ENCODE measurements at places on chromosomes 3 and 15. TPM values are rescaled to one million over a fixed set of nuclear protein-coding genes. Genes with fewer than 3 reads are reported as not detected.

DNA sequence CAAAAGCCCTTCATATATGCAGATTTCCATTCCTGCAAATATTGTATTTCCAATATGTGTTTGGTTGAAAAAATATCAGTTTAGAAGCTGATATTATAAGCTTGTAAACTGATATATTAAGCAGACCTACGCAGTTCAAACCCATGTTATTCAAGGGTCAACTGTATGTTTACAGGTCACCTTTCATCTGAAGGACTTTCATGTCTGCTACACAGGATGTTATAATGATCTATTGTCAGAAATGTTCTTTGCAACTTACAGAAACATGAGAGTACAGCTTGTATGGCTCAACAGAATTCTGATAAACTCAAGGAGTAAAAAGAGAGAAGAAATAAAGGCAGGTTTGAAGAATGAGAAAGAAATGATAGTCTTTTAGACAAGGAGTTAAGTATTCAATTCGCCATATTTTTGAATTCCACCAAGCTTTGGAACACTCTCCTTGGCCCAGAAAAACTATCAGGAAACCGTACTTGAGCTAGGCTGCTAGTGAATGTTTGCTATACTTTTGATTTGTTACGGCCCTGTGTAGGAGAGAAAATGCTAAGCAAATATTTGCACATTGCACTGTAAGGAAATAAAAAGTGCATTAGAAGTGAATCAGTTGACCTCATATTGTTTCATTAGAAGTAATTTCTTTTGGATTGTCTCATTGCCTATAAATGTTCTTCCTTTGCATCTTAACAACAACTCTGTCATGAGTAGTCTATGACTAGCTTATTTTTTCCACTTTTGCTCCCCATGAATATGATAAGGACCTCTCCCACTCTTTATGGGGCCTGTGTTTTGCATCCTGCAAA is 81.2 kb downstream of the NEK11 start:
- DNase-seq: no peak

DNA sequence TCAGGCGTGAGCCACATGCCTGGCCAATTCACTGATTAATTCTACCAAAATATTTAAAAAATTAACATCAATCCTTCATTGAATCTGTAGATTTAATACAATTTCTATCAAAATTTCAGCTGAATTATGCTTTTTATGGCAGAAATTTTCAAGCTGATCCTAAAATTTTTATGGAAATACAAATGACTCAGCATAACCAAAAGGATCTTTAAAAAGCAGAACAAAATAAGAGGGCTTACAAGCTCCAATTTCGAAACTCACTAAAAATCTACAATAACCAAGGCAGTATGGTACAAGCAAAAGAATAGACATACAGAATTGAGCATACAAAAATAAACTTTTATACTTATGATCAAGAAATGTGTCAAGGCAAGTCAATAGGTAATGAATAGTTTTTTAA is 180.4 kb upstream of the CTNNB1 start:
- no peak for DNase-seq

DNA sequence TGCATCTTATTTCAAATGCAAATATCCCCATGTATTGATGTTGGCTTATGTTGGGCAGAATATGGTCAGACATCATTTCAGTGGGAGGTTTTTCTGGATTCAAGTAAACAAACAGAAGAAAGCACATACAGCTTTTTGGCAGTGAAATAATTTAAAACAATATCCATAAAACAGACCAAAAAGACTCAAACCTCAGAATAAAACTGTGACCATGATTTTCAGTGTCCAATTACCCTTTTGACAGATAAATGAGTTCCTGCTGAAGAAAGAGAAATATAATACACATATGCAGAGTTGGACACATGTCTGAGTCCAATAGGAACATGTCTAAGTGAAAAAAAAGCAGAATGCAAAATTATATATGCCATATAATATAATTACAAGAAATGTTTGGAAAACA is 39.1 kb downstream of the PXK start:
- DNase-seq: no peak

DNA sequence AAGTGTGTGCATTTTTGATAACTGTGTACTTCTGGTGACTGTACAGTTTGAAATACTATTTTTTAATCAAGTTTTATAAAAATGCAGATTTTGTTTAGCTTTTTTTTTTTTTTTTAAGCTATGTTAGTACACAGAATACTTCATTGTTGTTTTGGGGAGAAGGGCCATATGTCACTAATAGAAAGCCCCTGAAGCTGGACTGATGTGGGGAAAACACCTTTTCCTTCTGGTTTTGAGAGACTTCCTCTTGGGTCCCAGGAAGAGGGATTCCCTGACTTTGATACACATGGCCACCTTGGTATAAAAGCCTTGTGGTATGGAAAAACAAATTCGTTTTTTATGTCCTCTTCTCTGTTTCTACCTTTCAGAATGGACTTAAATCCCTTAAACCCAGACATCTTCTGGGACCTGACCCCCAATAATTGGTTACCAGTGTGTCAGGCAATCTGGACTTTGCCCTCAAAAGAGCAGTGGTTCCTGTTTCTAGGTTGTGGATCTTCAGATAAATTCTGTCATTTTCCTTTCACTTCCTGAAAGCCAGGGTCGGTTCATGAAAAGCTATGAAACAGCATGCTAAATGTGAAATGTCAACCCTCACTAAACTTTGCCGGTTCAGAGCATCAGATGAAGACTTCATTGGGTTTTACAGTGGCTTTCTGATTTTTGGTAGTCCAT is 31.1 kb upstream of the BLOC1S6 start:
- DNase-seq: no peak

GRCh38 chr3:115715241-115715745 is 92.0 kb downstream of the GAP43 start:
- DNase-seq: no peak

DNA sequence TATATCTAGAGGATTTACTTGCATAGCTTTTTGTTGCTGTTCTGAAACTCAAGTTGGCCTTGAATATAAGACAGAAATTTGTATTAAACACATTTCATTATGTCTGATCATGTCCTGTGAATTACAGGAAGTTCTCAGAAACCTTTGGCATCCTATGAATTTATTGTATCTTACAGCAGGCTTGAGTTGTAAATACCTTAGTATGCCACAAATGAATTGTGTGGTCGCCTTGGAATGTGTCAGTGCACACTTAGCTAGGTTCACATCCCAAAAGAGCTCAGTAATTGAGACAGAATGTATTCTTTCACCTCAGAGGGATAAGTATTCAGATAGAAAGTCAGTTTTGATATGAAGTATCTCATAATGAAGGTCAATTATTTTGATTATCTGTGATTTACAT is 83.4 kb downstream of the NEK11 start:
- DNase-seq: peak; percentile 73

GRCh38 chr3:57918123-57918837 is 89.9 kb upstream of the FLNB start:
- DNase-seq: no peak

DNA sequence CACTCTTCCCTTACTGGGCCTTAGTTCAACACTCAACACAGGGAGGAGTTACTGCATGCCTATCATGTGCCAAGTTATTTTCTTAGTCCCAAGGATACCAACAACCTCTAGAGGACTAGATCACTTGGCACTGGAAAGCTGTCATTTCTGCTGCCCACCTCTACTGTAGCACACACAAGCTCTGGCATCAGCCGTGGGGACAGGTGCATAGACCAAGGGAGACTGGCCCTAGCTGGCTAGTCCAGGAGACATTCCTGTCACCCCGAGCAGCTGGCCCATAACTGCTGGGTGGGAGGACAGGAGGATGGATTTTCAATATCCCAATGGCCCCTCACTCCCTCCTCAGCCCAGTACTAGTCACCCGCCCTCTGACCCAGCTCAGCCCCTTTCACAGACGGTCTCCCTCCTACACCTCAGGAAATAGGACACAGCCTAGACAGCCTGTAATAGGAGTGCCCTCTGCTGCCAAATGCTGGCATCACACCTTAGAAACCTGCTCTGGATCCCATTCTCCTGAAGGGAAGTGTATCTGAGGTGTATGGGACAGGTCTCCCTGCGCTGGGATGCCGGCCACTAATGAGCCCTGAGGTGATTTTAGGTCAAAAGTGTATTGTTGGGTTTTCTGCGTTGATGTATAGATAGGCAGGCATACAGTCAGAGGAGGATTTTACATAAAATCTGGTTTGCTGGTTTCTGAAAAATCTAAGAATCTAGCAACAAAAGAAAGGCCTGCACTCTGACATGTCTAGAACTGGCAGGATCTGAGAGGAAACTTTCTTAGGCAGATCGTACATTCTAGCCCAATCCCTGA is 3.4 kb upstream of the DZIP1L start:
- DNase-seq: peak; percentile 87

DNA sequence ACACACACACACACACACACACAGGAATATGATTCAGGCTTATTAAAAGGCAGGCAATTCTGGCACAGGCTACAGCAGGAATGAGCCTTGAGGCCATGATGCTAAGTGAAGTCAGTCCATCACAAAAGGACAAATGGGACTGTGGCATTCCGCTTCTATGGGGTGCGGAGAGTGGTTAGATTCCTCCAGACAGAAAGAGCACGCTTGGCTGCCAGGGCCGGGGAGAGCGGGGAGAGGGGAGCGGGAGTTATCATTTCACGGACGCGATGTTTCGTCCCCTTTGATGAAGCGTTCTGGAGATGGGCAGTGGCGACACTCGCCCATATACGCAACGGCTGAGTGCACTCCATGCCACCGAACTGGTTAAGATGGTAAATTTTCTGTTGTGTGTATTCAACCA is 58.5 kb upstream of the FAM174B start:
- DNase-seq: no peak

DNA sequence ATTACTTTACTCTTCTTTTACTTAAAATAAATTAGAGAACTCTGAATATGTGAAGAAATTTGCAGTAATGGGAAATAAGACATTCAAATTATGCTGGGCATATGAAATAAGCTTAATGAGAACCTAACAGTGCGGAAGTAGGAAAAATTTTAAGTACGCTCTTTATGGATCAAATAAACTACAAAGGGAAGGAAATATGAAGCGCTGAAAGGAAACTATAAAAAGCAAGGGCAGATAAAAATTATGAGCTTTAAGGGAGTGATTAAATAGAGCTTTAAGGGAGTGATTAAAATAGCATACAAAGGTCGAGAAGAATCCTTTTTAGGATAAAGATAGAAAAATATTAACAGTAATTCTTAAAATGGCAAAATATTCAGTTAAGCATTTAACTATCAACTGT is 118.3 kb upstream of the AADACL2 start:
- no peak for DNase-seq

DNA sequence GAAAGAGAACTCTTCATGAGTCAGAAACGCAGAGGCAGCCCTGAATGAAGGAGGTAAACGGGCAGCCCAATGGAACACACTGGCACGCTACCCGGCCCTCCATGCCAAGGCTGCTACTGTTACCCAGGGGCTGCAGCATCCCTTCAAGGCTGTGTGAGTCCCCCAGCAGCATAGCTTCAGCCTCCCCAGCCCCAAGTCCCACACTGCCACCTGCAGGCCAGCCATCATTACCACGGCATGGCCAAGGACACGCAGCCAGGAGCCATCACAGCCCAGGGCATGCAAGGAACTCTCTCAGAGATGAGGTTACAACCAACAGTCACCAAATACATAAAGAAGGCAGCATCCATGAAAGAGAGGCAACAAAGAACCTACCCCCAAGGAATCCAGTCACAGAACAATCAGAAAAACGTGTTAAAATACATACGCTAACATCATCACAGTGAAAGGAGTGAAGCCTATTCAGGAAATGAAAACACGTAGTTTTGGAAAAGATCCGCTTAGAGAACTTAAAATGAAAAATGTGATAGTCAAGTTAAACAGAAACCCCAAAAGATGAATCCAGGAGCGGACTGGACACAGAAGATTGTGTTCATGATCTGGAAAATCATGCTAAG is 22.4 kb downstream of the PLA2G4F start:
- peak; percentile 62 for DNase-seq

- DNase-seq: no peak
Measured at GRCh38 chr3:13231781-13232666, 158.8 kb upstream of the IQSEC1 start.

GRCh38 chr3:31748933-31749295 is 216.2 kb downstream of the STT3B start:
- DNase-seq: no peak

DNA sequence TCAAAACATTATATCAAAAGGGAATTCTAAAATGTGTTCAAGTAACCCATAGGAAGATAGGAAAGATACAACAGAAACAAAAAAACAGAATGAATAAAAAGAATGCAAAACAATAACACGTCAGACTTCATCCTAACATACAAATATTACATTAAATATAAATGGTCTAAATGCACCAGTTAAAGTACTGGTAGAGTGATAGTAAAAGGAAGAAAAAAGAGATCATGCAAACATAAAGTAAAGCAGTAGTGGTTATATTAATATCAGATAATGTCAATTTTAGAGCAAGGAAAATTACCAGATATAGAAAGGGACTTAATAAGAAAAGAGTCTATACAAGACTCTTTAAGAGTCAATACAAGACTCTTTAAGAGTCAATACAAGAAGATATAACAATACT is 755.7 kb downstream of the MCTP2 start:
- no peak for DNase-seq

Gene LMAN1L
- not detected for total RNA-seq

Gene AADACL2
- not detected for total RNA-seq
